ENCODE measurements at places on chromosomes 6 and 20. TPM values are rescaled to one million over a fixed set of nuclear protein-coding genes. Genes with fewer than 3 reads are reported as not detected.

The OLIG3 gene
- not detected for total RNA-seq

The MYB gene
- total RNA-seq = 23.3 TPM

GRCh38 chr6:68967549-68968300 is 332.6 kb downstream of the ADGRB3 start:
- H3K27me3 ChIP-seq = no peaks in the 10 kb centered on the region
- no peak overlapping the region for H3K27ac ChIP-seq
- H3K36me3 ChIP-seq = no peaks in the 10 kb centered on the region
- no peak overlapping the region for H3K4me3 ChIP-seq
- peaks cover 4% of the 10 kb centered on the region for H3K4me1 ChIP-seq
- DNase-seq = peak; percentile 73

- peaks cover 47% of the 10 kb centered on the region for H3K4me1 ChIP-seq
- no peak for DNase-seq
- no peak overlapping the region for H3K27ac ChIP-seq
- no peak overlapping the region for H3K4me3 ChIP-seq
Measured at GRCh38 chr6:13380761-13381160, 52.4 kb upstream of the TBC1D7 start.

DNA sequence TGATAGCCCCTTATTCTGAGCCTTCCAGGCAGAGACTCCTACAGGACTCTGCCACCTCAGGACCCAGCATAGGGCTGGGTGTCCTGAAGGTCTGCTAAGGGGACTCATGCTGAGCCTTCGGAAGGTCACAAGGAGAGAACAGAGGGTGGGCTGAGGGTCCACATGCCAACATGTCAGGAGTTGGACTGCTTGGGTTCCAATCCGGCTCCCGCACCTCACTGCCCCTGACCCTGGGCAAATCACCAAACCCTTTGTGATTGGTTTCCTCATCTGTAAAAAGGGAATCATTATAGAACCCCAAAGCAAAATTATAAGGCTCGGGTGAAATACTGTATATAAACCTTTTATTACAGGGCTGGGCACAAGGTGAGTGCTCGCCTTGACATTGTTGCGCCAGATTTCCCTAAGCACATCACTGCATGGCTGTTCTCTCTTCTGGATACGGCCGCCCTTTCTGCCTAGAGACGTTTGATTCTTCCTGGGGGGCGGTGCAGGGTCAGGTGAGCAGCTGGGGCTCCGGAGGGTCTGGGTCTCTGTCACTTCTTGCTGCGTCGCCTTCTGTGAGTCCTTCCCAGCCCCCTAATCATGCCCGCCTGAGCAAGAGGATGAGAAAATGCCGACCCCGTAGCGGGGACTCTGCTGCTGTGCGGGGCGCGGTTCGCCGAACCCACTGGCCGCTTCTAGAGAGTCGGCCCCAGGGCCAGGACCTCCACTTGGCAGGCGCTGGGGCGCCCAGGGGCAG is 90.5 kb upstream of the EPB41L1 start:
- no peak for DNase-seq
- peaks cover 4% of the 10 kb centered on the region for H3K36me3 ChIP-seq
- H3K4me1 ChIP-seq = no peaks in the 10 kb centered on the region
- peak overlapping the region; percentile 64 for H3K27ac ChIP-seq
- H3K27me3 ChIP-seq = peaks cover 4% of the 10 kb centered on the region

GRCh38 chr20:63741354-63741675 is 1.7 kb downstream of the SLC2A4RG start:
- no peak overlapping the region for H3K27ac ChIP-seq
- peaks cover 15% of the 10 kb centered on the region for H3K27me3 ChIP-seq
- H3K36me3 ChIP-seq = peaks cover 15% of the 10 kb centered on the region
- peak overlapping the region; percentile 62 for H3K4me3 ChIP-seq

GRCh38 chr6:107589934-107590333 is 100.0 kb downstream of the SOBP start:
- no peak for DNase-seq
- peaks cover 12% of the 10 kb centered on the region for H3K4me1 ChIP-seq
- no peaks in the 10 kb centered on the region for H3K36me3 ChIP-seq
